ENCODE measurements at places on chromosomes 7 and 10. TPM values are rescaled to one million over a fixed set of nuclear protein-coding genes. Genes with fewer than 3 reads are reported as not detected.

DNA sequence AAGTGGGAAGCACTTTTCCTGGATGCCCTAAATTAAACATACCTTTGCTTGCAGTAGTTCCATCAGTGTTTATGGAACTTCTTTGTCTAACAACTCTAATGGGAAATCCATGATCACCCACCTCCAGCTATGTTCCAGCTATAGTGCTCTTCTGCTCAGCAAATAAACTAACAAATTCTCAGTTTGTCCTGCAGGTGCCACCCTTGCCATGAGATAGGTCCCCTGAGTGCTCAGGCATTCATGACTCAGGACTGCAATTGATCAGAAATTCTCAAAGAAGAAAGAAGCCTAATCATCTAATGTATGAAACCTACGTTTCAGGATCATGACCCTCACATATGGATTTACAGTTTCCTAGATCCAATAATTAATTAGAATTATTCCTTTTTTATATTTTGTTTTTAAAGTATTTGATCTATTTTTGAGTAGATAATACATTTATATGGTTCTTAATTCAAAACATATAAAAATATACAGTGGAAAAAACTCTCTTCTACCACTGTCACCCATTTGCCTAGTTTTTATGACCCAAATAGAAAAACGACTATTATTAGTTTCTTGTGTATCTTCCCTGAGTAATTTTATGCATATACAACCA lies 48.7 kb upstream of the DYNC1I1 start:
- peak; percentile 76 for DNase-seq

- DNase-seq: peak; percentile 7
These were observed 12.2 kb downstream of the PPA1 start for GRCh38 chr10:70221030-70221429.

GRCh38 chr7:33590916-33591315 lies 314.4 kb upstream of the BMPER start:
- no peak for DNase-seq

Gene EIF4H
- 304 TPM for total RNA-seq

- no peak for DNase-seq
These were observed 12.6 kb upstream of the AOAH start for GRCh38 chr7:36736899-36737211.

- peak; percentile 42 for DNase-seq
These were observed 5.9 kb downstream of the AKR1B1 start for GRCh38 chr7:134452991-134453473.

- DNase-seq: no peak
These were observed 10.1 kb downstream of the DENND10 start for GRCh38 chr10:119113751-119114732.

All from myocyte (in vitro differentiated cells).